Endodermal cell (in vitro differentiated cells): ENCODE measurements at places on chromosomes 6 and 20. TPM values are rescaled to one million over a fixed set of nuclear protein-coding genes. Genes with fewer than 3 reads are reported as not detected.
A peak's percentile ranks its signal among the peaks of the same experiment; 100 is the strongest.

- no peak overlapping the region for H3K27ac ChIP-seq
- H3K27me3 ChIP-seq, result no peaks in the 10 kb centered on the region
- DNase-seq, result no peak
- H3K4me1 ChIP-seq, result no peaks in the 10 kb centered on the region
Observed at GRCh38 chr20:50577175-50578018, 67.2 kb downstream of the PTPN1 start.

BMP6 gene
- total RNA-seq, result 0.38 and 0.62 TPM in 2 replicates

CST4 gene
- 1.9 to 2.3 TPM in 2 of 3 replicates, not detected in the other for total RNA-seq

EEF1A2 gene
- 12.1 to 17.3 TPM (median 14.9 TPM) in 3 replicates for total RNA-seq

DNA sequence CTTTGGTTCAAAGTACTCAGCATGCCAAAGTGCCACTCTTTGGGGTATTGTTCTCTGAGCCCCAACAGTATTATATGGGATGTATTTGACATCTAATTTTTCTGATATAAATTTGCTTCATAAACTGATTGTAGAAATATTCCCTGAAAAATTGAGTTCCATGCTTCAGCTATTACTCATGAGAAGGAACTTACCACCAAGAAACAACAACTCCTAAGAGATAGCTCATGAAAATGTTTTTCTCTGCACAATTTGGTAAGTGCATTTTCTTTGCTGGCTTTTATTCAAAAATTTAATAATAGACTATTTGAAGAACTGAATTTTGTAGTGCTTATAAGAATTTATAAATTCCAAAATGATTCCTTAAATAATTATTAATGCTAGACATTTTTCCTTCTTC lies 12.8 kb upstream of the TPD52L1 start:
- H3K4me3 ChIP-seq, result no peak overlapping the region
- no peaks in the 10 kb centered on the region for H3K27me3 ChIP-seq
- no peaks in the 10 kb centered on the region for H3K36me3 ChIP-seq
- H3K4me1 ChIP-seq, result no peaks in the 10 kb centered on the region
- DNase-seq, result no peak

- no peak overlapping the region for H3K4me3 ChIP-seq
- H3K4me1 ChIP-seq, result no peaks in the 10 kb centered on the region
- H3K27me3 ChIP-seq, result no peaks in the 10 kb centered on the region
- no peak overlapping the region for H3K27ac ChIP-seq
- H3K36me3 ChIP-seq, result peaks cover 8% of the 10 kb centered on the region
- no peak for DNase-seq
Observed at GRCh38 chr20:33532753-33533459, 43.0 kb downstream of the CBFA2T2 start.

CSNK2A1 gene
- total RNA-seq, result 180 and 202 TPM in 2 replicates

SLC24A3 gene
- 1.3 to 2.4 TPM (median 1.5 TPM) in 3 replicates for total RNA-seq

- DNase-seq, result peak; percentile 51
- H3K27me3 ChIP-seq, result no peaks in the 10 kb centered on the region
- H3K36me3 ChIP-seq, result no peaks in the 10 kb centered on the region
- H3K27ac ChIP-seq, result no peak overlapping the region
Observed at GRCh38 chr6:157518397-157519250, 137.6 kb downstream of the ZDHHC14 start.

GRCh38 chr20:717832-718231 lies 42.2 kb upstream of the SCRT2 start:
- H3K27me3 ChIP-seq, result no peaks in the 10 kb centered on the region
- H3K4me1 ChIP-seq, result no peaks in the 10 kb centered on the region
- H3K36me3 ChIP-seq, result no peaks in the 10 kb centered on the region
- H3K4me3 ChIP-seq, result no peak overlapping the region
- no peak overlapping the region for H3K27ac ChIP-seq

GRCh38 chr6:111842271-111842822 lies 30.9 kb downstream of the FYN start:
- DNase-seq, result no peak
- no peak overlapping the region for H3K4me3 ChIP-seq
- peaks cover 24% of the 10 kb centered on the region for H3K4me1 ChIP-seq
- peaks cover 8% of the 10 kb centered on the region for H3K36me3 ChIP-seq
- H3K27me3 ChIP-seq, result no peaks in the 10 kb centered on the region

MATN4 gene
- total RNA-seq, result 0.35 to 0.59 TPM (median 0.46 TPM) in 3 replicates

GRCh38 chr6:109322825-109323224 lies 59.4 kb downstream of the CD164 start:
- no peaks in the 10 kb centered on the region for H3K27me3 ChIP-seq
- no peak overlapping the region for H3K27ac ChIP-seq
- H3K4me3 ChIP-seq, result no peak overlapping the region
- no peak for DNase-seq
- H3K4me1 ChIP-seq, result no peaks in the 10 kb centered on the region
- no peaks in the 10 kb centered on the region for H3K36me3 ChIP-seq

GRCh38 chr6:4041480-4041879 lies 37.5 kb downstream of the FAM217A start:
- no peak overlapping the region for H3K27ac ChIP-seq
- H3K27me3 ChIP-seq, result no peaks in the 10 kb centered on the region
- H3K4me3 ChIP-seq, result no peak overlapping the region
- DNase-seq, result no peak

IL17A gene
- total RNA-seq, result not detected in 2 replicates

GRCh38 chr6:145863988-145864616 lies 49.5 kb upstream of the FBXO30 start:
- H3K27ac ChIP-seq, result no peak overlapping the region
- H3K4me3 ChIP-seq, result no peak overlapping the region
- H3K4me1 ChIP-seq, result peaks cover 5% of the 10 kb centered on the region
- no peaks in the 10 kb centered on the region for H3K27me3 ChIP-seq

OXT gene
- total RNA-seq, result not detected in 3 replicates

DNA sequence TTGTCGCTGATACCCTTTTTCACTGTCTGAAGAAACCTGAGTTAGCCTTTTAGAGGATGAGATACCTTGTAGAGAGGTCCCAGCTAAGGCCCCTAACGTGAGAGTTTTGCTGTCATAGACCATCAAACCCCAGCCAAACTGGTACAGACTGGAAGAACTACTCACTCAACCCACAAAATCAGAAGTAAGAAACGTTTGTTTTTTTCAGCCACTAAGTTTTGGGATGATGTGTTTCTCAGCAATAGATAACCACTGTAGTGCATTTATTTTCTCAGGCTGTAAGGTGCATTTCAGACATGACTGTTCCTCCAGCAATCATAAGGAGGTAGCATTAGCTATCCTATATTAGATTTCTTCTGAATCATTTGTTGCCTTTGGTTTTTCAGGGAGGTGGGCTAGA lies 407.3 kb upstream of the FLRT3 start:
- H3K27me3 ChIP-seq, result no peaks in the 10 kb centered on the region
- DNase-seq, result no peak
- no peaks in the 10 kb centered on the region for H3K4me1 ChIP-seq
- H3K36me3 ChIP-seq, result no peaks in the 10 kb centered on the region

DNA sequence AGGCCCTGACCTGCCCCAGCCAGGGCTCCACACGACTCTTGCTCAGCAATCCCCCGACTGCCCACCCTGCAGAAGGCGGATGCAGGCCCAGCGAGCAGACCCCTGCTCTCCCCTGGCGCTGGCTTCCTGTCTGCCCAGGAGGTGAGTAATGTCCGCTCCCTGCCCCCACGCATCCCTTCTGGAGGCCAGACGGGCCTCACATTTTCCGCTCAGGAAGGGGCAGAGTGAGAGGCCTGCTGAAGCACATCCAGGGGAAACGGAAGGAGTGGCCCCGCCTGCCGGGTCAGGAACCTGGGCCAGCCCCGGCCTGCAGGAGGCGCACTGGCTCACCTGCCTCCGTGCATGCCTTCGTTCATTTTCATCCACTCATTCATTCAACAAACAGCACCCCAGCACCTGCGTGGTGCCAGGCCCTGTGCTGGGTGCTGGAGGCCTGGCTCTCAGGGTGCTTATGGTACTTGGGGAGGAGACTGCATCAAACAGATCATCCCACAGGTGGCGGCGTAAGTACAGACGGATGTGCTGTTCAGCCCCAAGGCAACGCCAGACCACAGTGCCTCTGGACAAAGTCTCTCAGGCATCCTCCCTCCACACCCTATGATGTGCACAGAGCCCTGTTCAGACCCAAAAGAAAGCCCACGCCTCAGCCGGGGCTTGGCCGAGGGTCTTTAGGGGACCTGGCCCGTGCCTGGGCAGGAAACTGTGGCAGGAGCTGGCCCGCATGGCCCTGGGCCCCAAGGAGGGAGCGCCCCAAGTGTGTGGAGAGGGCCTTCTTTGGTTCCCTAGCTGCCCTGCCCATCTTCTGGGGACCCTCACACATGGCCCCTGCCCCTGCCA lies 112.1 kb downstream of the ASXL1 start:
- peaks cover 46% of the 10 kb centered on the region for H3K36me3 ChIP-seq
- no peak overlapping the region for H3K4me3 ChIP-seq
- peaks cover 11% of the 10 kb centered on the region for H3K4me1 ChIP-seq
- no peaks in the 10 kb centered on the region for H3K27me3 ChIP-seq
- peak; percentile 88 for DNase-seq
